ENCODE measurements at places on chromosomes 1 and 21.

- DNase-seq, result no peak
Observed at GRCh38 chr21:37869661-37870060, 46.6 kb downstream of the KCNJ6 start.

DNA sequence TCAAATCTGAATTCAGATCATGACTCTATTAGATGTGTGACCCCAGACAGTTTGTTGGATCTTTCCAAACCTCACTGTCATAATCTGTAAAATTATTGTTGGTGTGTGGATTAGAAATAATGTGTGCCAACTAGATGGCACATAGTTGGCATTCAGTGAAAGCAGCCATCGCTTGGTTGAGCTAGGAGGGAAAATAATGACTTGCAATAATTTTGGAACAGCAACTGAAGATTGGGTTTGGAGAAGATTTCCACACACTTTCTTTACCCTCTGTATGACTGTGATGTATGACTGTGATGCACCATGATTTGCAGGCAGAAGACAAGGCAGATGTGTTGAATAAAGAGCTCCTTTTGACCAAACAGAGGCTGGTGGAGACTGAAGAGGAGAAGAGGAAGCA is 24.0 kb upstream of the CACYBP start:
- DNase-seq, result no peak

DNA sequence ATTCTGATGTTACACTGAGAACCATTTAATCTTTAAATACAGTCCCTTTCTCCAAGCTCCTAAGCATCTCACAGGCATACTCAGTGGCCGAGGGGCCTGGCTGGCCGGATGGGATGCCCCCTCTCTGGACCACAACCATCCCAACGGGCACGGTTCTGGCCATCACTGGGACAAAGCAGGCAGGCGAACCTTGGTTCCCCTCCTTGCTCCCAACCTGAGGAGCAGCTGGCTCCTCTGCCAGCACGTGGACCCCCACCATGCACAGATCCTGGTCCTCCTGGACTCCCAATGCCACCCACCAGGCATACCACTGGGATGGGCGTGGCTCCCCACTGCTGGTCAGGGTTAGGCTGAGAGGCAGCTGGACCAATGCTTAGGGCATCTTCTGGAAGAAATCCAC is 19.8 kb upstream of the PRDM16 start:
- no peak for DNase-seq

GRCh38 chr1:109240158-109241152 is 8.9 kb upstream of the CELSR2 start:
- no peak for DNase-seq

DNA sequence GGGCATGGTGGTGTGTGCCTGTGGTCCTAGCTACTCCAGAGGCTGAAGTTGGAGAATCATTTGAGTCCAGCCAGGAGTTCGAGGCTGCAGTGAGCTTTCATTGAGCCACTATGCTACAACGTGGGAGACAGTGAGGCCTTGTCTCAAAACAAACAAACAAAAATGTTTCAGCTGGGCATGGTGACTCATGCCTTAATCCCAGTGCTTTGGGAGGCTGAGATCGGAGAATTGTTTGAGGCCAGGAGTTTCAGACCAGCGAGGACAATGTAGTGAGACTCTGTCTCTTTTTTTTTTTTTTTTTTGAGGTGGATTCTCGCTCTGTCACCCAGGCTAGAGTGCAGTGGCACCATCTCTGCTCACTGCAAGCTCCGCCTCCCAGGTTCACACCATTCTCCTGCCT is 5.0 kb upstream of the RPL5 start:
- DNase-seq, result no peak

DNA sequence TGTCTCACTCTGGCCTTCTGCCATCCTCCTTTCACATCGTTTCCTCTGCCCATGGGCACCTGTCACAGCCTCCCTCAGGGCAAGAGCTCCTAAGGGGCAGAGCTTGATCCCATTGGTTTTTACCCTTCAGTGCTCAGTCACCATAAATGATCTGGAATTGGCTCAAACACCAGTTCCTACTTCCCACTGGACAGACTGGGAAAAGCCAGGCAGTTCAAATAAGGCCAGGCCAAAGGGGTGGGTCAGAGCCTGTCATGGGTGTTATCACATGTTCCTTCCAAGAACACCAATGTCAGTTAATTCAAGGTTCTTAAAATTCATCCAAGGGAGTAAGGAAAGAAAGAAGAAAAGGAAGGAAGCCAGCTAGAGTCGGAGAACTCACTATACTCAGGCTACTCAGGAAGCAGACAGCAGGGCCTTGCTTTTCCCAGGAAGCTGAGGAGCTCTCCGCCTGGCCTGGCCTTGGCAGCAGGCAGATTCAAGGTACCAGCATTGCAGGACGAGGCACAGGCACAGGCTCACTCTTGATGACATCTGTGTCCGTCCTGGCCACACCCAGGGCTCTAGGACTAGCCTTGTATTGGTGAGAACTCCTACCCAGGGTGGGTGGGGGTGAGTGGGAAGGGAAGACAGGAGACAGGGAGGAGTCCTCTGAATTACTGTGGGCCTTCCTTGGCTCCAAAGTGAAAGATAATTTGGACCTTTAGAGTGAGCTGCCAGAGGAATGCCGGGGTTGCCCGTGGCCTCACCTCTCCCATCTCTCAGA is 32.2 kb upstream of the ARTN start:
- no peak for DNase-seq

DNA sequence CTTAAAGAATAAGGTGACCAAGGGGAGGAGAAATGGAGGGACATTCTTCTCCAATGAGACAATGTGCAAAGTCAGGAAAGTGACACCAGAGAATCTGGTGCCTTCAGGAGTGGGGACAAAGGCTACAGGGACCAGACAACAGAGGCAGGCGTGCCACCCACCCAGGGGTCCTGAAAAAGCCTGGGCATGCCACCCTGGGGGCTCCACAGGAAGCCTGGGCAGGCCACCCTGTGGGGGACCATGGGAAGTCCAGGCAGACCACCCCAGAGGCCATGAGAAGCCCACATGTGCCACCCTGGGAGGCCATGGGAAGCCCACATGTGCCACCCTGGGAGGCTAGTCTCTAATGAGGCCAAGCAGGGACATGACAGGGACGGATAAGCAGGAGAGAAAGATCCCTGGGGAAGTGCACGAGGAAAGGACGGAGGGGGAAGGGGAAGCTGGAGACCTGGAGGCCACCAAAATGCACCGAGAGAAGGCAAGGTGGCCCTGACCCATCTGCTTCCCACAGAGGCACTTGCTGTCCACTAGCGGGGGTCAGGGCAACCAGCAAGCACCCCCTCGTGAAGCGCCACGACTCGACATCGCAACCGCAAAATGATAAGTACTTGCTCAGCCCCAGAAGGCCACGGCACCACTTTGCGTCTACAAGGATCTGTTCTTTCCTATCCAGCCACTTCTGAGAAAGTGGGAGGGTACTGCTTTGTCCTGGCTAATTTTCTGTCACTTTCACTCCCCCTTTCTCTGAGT is 7.2 kb upstream of the PDE9A start:
- no peak for DNase-seq

DNA sequence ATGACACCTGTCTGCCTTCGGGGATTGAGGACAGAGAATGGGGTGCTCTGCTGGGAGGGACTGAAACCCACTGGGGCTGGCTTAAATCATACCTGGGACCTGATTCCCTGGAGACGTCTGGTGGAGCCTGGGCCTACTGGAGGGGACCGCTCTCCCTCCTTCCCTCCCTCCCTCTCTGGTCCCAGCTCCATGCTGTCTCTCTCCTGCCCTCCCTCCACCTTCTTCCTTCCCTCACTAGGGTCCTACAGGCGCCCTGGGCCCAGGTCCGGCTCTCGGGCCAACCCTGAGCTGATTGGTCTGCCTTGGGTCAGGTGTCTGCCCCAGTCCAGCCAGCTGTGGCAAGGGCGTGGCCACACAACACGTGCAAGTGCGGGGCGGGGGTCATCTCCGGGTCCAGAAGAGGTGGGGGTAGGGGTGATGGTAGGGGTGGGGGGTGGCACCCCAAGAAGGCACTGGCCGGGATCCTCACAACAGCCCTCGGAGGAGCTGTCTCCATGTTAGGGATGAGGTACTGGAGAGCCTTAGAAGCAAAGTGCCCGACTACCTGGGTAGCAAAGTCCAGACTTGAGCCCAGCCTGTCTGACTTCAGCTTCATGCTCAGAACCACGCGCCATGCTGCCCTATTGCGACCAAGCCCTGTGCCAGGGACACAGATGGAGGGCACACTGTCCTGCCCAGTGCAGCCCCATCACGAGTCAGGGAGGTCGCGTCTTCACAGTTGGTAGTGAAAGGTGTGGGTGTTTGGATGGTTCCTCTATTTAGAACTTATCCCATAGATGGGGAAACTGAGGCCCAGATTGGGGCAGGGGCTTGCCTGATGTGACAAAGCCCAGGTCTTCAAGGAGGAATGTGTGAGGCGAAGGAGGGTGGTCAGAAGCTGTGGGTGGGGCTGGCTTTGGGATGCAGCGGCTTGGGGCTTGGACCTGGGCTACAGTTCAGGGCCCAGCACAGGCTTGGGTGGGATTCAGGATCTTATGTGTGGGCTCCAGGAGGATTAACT is 574.1 kb downstream of the PTPRU start:
- no peak for DNase-seq

- DNase-seq, result no peak
Observed at GRCh38 chr1:222224156-222224555, 323.7 kb downstream of the HHIPL2 start.

- no peak for DNase-seq
Observed at GRCh38 chr1:151009206-151009587, 948 bp downstream of the PRUNE1 start.

DNA sequence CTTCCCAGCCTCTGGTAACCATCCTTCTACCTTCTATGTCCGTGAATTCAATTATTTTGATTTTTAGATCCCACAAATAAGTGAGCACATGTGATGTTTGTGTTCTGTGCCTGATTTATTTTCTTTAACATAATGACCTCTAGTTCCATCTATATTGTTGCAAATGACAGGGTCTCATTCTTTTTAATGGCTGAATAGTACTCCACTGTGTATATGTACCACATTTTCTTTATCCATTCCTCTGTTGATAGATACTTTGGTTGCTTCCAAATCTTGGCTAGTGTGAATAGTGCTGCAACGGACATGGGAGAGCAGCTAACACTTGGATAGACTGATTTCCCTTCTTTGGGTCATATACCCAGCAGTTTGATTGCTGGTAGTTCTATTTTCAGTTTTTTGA is 51.8 kb downstream of the WDR4 start:
- no peak for DNase-seq

GRCh38 chr1:94819945-94820746 is at the start of gene SLC44A3:
Gene SLC44A3 (plus strand): TSS chr1:94820357. CDS start chr1:94820452, 95 bp downstream.
- no peak for DNase-seq

- DNase-seq, result no peak
Observed at GRCh38 chr21:31338908-31339368, 5.1 kb downstream of the TIAM1 start.

DNA sequence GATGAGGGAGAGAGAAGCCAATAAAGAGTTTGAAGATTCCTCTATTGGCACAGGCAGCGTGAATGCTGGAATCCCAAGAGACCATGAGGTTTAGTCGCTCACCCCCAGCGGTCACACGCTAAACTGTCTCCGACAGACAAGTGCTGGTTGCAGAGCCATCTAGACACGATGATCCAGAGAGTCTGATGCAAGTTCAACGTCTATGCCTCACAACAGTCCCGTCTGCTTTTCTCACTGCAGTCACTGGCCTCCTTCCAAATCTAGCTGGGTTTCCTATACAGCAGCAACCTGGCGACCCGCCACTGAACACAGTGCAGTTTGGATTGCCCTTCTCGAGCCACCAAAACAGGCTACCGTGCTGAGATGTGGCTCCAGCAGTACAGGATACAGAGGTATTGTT is 98.6 kb upstream of the KRTAP19-8 start:
- DNase-seq, result no peak

DNA sequence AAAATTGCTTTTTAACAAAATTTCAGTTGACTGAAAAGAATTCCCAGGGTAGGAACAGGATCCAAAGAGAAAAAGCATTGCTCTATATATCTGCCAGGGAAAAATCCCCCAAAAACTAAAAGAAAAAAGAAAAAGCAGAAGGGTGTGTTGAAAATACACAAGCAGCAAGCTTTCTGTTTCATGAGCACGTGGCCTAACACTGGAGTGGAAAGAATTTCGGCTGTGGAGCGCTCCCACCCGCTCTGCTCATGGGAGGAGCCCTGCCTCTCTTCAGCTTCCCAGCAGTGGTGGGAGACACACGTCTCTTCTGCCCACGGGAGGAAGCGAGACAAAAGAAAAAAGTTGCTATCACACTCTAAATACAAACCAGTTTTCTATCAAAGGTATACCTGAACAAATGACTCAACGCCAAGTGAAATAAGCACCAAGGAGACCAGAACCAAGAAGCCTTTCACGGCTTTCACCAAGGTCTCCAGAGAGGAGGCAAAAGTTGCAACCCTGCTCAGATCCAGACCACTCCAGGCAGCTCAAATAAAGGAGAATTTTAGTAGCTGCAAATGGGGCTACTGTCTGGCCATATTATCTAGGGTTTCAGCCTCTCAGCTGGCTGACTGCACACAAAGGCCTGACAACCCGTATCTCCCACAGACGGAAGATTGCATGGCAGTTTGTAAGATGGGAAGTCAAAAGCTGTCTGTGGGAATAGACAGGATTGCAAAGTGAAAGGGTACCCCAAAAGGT is 29.5 kb upstream of the ZNF496 start:
- no peak for DNase-seq

- no peak for DNase-seq
Observed at GRCh38 chr1:23126801-23127200, 41.9 kb downstream of the LUZP1 start.

DNA sequence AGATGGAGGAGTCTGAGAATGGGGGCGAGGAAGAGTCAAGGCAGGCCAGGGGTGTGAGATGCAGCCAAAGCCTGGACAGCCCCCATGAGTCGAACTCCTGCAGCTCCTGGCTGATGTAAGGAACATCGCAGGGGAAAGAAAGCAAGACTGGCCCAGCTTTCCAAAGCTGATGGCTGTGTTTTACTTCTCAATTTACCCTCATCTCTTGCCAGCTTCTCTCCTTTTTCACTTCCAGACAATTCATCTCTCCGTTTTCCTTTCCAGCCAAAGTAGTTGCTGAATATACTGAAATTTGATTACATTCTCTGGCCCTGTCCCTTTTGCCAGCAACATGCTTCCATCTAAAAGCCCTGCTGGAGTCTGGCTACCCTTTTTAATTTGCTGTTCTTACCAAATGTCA is 40.0 kb upstream of the UBE2U start:
- DNase-seq, result no peak

DNA sequence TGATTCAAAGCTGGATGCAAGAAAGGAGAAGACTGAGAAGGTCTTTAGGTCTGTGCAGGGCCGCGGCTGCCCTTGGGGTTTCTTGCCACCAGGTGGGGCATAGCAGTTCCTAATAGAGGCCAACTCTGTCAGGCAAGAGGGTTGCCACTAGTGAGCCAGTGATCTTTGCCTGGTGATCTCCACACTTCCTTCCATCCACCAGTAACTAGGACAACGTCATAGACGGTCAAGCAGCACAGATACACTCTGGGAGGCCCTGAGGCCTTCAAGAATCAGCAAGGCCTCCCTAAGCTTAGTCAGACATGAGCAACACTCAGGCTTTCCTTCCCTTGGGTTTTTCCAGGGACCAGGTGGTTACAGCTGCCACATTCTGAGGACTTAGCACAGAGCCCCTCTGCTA is 32.9 kb upstream of the ATP2B4 start:
- DNase-seq, result no peak

DNA sequence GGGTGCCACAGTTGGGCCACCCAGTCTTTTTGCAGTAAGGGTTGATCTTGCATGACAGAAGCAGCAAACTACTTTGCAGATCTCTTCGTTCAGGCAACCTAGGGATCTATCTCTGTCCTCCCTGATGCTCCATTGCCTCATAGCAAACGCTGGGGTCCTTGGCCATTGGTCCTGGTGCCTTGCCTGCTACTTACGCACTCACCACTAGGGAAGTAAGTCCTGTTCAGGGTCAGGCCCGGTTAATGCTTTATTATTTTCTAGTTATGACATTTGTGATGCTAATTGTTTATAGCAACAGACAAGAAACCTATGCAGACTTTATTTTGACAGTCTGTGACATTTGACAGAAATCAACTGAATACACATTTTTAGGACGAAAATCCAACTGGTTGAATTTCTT is 326.5 kb upstream of the FMN2 start:
- no peak for DNase-seq
